CD4-positive, alpha-beta T cell (primary cell): ENCODE measurements at places on chromosomes 2 and 18. TPM values are rescaled to one million over a fixed set of nuclear protein-coding genes. Genes with fewer than 3 reads are reported as not detected.

The SAG gene
- 0.22 TPM for total RNA-seq

- H3K27me3 ChIP-seq: no peaks in the 10 kb centered on the region
- no peaks in the 10 kb centered on the region for H3K36me3 ChIP-seq
- DNase-seq: no peak
- H3K27ac ChIP-seq: no peak overlapping the region
Measured at GRCh38 chr2:168315331-168316072, 68.1 kb upstream of the STK39 start.

DNA sequence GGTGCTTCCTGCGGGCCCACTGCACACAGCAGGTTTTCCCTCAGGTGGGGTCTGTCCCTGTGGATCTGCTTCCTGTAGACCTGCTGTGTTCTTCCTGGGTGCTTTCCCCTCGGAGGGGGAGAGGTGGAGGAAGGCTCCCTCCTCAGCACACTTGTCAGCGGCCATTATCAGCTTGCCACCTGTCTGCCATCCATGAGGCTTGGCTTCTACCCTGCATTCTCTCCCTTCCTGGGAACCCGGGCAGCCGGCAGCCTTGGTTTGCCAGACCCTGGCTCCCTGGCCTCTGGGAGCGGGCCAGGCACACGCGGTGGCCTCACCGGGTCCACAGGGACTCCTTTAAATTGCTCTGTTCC is 58.5 kb downstream of the INPP5D start:
- no peak overlapping the region for H3K27ac ChIP-seq
- DNase-seq: no peak
- H3K27me3 ChIP-seq: no peaks in the 10 kb centered on the region
- H3K4me1 ChIP-seq: peaks cover 48% of the 10 kb centered on the region

The PLB1 gene
- 1.6 TPM for total RNA-seq

DNA sequence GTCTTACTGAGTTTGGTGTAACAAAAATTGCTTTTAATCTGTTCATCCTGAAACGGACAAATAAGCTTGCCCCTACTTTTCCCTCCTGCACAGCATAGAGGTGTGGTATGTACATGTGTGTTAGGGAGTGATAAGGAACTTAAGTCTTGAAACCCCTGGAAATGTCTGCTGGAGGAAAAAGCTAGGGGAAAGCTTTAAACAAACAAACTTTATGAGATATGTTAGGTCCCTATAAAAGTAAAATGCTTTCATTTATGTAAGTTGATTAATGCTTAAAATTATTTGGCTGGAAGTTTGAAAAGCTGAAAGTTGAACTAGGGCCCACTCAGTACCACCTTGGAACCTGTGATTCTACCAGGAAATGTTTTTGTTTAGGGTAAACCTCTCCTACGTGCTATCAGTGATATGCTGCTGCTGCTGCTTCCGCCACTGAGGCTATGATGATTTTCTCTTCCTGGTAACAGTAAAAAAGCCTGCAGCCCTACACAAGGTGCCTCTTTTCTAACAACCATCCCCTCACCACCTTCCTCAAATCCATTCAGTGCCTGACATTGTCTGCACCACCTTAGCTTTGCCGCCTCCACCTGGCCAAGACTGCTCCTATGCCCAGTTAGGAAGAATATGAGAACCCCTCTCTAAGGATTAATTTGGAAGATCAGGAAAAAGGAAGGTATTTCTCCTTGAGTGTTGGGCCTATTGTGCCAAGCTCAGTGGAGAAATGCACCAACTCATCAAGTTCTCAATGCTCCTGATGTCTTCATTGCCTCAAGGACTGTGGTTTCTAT is 2.5 kb upstream of the YES1 start:
- no peaks in the 10 kb centered on the region for H3K27me3 ChIP-seq
- no peaks in the 10 kb centered on the region for H3K36me3 ChIP-seq
- no peak overlapping the region for H3K4me3 ChIP-seq
- no peak overlapping the region for H3K27ac ChIP-seq
- peaks cover 21% of the 10 kb centered on the region for H3K4me1 ChIP-seq
- no peak for DNase-seq

The LCT gene
- total RNA-seq: 0.06 TPM

GRCh38 chr2:160921386-160921964 is 238.8 kb upstream of the TANK start:
- H3K4me1 ChIP-seq: no peaks in the 10 kb centered on the region
- no peaks in the 10 kb centered on the region for H3K27me3 ChIP-seq
- H3K27ac ChIP-seq: no peak overlapping the region
- H3K4me3 ChIP-seq: no peak overlapping the region
- no peak for DNase-seq

The CRYBA2 gene
- not detected for total RNA-seq

- H3K4me3 ChIP-seq: no peak overlapping the region
- no peak for DNase-seq
- no peaks in the 10 kb centered on the region for H3K36me3 ChIP-seq
- no peaks in the 10 kb centered on the region for H3K27me3 ChIP-seq
- H3K4me1 ChIP-seq: no peaks in the 10 kb centered on the region
- H3K27ac ChIP-seq: no peak overlapping the region
Measured at GRCh38 chr18:65081786-65082185, 669.0 kb upstream of the CDH7 start.

GRCh38 chr2:208586516-208586915 is 179.9 kb downstream of the PTH2R start:
- H3K36me3 ChIP-seq: no peaks in the 10 kb centered on the region
- no peak for DNase-seq
- H3K27ac ChIP-seq: no peak overlapping the region
- no peak overlapping the region for H3K4me3 ChIP-seq
- no peaks in the 10 kb centered on the region for H3K27me3 ChIP-seq

DNA sequence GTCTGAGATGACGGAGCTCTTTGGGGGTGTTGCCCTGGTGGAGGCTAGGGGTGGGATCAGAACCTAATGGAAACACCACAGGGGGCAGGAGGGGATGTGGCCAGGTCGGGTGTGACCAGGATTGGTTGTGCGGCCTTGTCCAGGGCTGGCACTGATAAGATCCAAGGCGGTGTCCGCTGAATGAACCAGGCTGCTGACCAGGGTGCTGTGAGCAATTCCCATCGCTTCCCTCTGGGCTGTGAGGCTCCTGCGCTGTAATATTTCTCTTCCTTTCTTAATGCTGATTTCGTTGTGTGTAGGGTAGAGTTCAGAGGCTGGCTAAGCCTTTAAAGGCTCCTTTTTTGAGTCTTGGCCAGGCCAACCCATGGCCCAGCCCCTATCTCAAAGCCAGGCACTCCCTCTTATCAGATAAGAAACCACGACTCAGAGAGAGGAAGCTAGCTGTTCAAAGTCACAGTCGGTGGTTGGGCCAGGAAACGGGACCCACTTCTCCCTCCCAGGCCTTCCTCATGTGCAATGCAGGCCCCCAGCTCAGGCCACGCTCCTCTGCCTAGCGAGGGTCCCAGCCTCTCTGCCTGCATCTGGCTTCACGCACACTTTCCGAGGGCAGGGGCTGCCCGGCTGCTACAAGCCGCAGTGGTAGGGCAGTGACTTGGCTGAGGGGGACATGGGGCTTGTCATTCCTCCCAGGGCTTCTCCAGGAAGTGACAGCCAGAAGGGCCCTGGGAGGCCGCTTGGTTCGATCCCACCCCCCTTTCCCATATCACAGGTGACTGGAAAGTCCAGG is 26.0 kb upstream of the FOSL2 start:
- peaks cover 68% of the 10 kb centered on the region for H3K4me1 ChIP-seq
- H3K4me3 ChIP-seq: peak overlapping the region; percentile 29
- H3K27me3 ChIP-seq: no peaks in the 10 kb centered on the region

DNA sequence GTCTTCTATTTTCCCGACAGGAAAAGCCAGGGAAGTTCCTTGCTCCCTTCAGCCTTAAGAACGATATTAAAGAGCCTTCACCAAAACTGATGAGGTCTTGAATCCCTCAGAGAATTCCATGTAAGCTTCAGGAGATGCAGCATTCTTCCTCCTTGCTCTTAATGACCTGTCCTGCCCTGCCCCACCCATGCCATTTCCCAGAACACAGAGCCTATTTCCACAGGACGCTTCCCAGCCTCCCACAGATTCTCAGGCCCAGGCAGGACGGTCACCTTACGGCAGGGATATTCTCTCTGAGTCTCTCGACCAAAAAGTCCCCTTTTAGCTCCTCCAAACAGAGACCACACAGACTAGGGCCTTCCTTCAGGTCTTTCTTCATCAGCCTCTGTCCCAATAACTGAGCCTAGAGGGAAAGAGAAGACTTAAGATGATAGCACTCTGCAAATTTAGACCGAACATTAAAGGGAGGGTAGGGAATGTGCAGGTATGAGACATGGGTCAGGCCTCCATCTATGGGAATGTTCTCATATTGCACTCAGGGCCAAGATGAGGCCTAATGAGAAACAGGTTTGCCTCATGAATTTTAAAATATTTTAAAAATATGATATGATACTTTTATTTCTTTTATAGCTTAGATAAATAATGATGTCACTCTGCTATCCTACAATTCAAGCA is 62.1 kb downstream of the COBLL1 start:
- H3K27ac ChIP-seq: no peak overlapping the region
- H3K27me3 ChIP-seq: no peaks in the 10 kb centered on the region
- H3K4me3 ChIP-seq: no peak overlapping the region
- H3K36me3 ChIP-seq: no peaks in the 10 kb centered on the region
- DNase-seq: no peak

DNA sequence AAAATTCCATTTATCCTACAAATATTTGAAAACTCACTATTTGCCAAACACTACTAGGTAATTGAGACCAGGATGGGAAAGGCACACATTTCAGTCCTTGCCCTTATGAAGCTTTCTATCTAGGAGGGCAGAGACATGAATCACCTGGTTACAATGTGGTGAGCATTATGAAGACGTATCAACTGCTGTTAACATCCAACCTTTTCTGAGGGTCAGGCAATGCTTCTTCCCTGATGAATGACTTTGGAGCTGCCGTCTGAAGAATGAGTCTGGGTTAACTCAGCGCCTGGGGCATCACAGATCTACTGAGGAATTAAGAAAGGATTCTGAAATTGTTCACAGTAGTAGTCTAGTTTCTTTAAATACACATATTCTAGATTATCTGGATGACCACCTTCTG is 62.1 kb upstream of the NOSTRIN start:
- H3K27ac ChIP-seq: no peak overlapping the region
- no peak overlapping the region for H3K4me3 ChIP-seq

DNA sequence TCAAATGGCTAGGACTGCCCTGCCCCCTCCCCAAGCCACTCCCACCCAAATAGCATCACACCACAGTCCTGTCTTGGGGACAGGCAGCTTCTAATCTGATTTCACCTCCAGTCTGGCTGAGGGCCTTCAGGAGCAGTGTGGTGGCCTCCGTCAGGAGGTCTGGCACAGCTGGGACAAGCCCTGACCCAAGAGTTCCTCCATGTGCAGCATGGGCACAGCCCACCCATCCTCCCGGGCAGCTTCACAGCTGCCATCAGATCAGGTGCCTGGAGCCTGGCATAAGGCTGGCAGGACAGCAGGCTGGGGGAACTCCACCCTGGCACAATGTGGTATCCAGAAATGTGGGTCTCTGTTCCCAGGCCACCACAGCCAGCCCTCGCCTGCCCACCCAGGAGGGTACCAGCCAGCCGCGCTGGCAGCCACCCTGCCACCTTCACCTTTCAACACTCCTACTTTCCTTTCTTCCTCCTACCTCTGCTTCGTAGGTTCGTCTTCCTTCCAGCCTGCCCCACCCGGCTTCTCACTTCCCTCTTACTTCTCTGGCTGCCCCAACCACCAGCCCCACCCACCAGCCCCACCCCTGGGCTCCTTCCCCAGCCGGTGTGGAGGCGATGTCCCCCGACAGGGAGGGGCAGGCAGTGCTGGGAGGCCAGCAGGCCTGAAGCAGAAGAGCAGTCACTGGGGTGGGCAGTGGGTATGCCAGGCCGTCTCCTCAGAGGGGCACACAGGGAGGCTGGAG is at the start of gene CAPG:
TSS of gene CAPG (minus strand) at position 522 of the 739 bp plus-strand sequence. CDS start 8,221 bp downstream, outside the sequence.
- H3K4me3 ChIP-seq: peak within 1 kb of the TSS; percentile 56
- no peaks in the 10 kb centered on the region for H3K27me3 ChIP-seq
- no peaks in the 10 kb centered on the region for H3K36me3 ChIP-seq
- H3K27ac ChIP-seq: peak within 1 kb of the TSS; percentile 34

DNA sequence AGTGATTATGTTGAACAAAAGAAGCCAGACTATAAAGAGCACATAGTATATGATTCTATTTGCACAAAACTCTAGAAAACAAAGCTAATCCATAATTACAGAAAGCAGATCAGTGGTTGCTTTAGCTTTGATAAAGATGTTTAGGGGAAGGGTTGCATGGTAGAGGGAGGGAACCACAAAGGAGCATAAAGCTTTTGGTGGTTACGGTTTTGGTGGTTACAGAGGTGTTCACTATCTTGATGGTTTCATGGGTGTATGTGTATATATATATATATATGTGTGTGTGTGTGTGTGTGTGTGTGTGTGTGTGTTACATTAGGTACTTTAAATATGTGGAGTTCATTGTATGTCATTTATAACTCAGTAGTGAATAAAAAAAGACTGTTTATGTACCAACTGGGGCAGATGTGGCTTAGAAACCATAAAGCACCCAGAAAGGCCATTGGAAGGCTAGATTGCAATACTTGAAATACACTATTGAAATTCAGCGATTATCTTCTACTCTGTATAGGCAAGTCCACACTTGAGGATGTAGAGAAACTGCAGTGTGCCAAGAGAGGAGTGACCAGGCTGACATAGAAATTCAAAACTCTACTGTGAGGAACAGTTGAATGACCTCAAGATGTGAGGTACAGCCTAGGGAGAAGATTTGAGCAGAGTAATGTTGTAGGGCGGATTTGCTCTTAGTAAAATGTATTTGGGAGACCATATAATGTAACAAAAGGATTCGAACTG is 60.6 kb downstream of the CAB39 start:
- no peaks in the 10 kb centered on the region for H3K27me3 ChIP-seq
- H3K27ac ChIP-seq: no peak overlapping the region
- no peak overlapping the region for H3K4me3 ChIP-seq
- peaks cover 14% of the 10 kb centered on the region for H3K4me1 ChIP-seq
- peaks cover 5% of the 10 kb centered on the region for H3K36me3 ChIP-seq

DNA sequence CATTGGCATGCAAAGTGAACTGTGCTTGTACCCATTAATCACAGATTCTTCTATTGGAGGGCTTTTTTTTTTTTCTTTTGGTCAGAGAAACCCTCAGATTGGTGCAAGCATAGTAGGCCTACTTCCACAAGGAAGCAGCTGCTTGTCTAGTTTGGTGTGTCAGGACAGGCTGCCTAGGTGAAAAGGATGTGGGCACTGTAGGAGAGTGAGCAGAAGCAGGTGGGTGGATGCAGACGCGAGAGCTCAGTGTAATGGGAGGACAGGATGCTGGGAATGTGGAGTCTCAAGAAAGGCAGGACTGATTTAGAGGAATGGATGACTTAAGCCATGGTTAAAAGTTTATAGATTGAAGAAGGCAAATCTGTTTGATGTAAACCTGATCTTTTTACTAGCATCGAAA is 3.1 kb downstream of the ELP2 start:
- H3K4me1 ChIP-seq: peaks cover 46% of the 10 kb centered on the region
- peaks cover 27% of the 10 kb centered on the region for H3K36me3 ChIP-seq
- no peak overlapping the region for H3K4me3 ChIP-seq
- H3K27ac ChIP-seq: no peak overlapping the region
- DNase-seq: no peak

DNA sequence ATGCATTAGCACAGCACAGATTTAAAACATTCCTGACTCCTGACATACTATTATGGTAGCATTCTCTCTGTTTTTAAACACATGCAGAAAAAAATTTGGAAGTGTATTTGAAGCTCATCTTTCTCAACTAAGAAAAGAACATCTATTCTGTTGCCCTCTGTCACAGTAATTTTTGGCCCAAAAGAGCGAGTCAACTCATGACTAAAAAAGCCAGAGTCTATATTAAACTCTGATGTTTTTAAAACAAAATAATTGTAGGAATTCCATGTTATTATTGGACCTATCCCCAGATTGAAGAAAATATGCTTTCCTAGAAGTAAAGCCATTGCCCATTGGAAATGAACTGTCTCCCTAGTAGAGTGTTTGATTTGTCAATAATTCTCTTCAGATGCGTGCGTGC is 96.7 kb downstream of the CRIM1 start:
- no peak overlapping the region for H3K4me3 ChIP-seq
- no peaks in the 10 kb centered on the region for H3K36me3 ChIP-seq
- H3K27ac ChIP-seq: no peak overlapping the region
- H3K27me3 ChIP-seq: no peaks in the 10 kb centered on the region
- no peaks in the 10 kb centered on the region for H3K4me1 ChIP-seq
- no peak for DNase-seq
